ENCODE measurements at places on chromosomes 12 and 14.

GRCh38 chr12:47868552-47869031 is 36.2 kb downstream of the VDR start:
- no peak for DNase-seq

- DNase-seq: no peak
These were observed 9.8 kb downstream of the DLK1 start for GRCh38 chr14:100736269-100737180.

DNA sequence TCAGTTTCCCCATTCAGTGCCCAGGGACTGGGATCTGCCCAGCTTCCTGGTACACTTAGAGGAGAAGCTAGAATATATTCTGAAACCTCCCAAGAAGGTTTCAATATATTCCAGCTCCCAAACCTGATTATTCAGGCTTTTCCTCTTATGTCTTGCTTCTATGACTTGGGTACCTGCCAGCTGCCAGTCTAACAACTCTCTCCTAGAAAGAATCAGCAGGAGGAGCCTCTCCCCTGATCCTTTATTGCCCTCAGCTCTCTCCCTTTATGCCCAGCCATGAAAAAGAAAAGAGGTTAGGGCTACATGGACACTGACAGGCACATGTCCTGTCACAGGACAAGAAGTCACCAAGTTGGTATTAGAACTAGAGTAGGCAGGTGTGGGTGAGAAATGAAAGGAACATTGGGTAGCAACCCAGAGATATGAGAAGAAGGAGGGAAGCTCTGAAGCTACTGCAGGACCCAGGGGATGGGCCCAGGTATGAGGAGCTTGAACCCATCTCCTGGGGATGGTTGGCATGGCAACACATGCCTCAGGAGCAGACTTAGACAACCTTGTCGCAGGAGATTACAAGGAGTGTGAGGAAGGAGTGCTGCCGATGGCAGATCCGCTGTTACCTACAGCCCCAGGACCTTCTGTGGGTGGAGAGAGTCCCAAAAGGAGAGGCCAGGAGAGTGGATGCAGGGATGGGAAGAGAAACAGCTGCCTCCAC is 2.0 kb upstream of the CACNB3 start:
- no peak for DNase-seq

- no peak for DNase-seq
These were observed 1095.1 kb downstream of the BCL11B start for GRCh38 chr14:98176892-98177291.

All from stimulated activated CD4-positive, alpha-beta T cell treated with anti-CD3 and anti-CD28 coated beads, Interleukin-15, amount 100 ng/mL, for 48 hours (primary cell).